Psoas muscle (tissue), 8 donors: ENCODE measurements at places on chromosomes 16 and 17. TPM values are rescaled to one million over a fixed set of nuclear protein-coding genes. Genes with fewer than 3 reads are reported as not detected.

TERB1 gene
- not detected for polyA plus RNA-seq

OSGIN1 gene
- polyA plus RNA-seq: 37.0 TPM

CRYBA1 gene
- polyA plus RNA-seq: not detected

SUPT6H gene
- polyA plus RNA-seq: 28.6 TPM

DPEP3 gene
- polyA plus RNA-seq: 0.45 TPM

CA10 gene
- polyA plus RNA-seq: 0.04 TPM

TGFB1I1 gene
- 4.5 TPM for polyA plus RNA-seq

LGALS9 gene
- polyA plus RNA-seq: 4.3 TPM

STX1B gene
- 0.04 TPM for polyA plus RNA-seq
